Spinal cord (tissue), 10 donors: ENCODE measurements at places on chromosomes 7 and 10.

- DNase-seq: peak; percentile 64
Measured at GRCh38 chr10:50951365-50951764, 65.9 kb upstream of the A1CF start.

GRCh38 chr10:124040451-124041188, 52.8 kb downstream of the CHST15 start:
- DNase-seq: no peak

DNA sequence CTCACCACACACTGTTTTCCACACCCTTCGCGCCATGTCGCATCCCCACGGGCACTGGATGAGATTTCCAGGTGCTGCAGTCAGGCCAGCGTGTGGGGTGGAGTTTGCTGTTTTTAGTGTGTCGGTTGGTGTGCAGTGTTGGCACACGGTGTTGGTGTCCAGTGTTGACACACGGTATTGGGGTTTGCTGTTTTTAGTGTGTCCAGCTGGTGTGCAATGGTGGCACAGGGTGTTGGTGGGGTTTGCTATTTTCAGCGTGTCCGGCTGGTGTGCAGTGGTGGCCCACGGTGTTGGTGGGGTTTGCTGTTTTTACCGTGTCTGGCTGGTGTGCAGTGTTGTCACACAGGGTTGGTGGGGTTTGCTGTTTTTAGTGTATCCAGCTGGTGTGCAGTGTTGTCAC, 20.1 kb upstream of the PRKAR1B start:
- no peak for DNase-seq

DNA sequence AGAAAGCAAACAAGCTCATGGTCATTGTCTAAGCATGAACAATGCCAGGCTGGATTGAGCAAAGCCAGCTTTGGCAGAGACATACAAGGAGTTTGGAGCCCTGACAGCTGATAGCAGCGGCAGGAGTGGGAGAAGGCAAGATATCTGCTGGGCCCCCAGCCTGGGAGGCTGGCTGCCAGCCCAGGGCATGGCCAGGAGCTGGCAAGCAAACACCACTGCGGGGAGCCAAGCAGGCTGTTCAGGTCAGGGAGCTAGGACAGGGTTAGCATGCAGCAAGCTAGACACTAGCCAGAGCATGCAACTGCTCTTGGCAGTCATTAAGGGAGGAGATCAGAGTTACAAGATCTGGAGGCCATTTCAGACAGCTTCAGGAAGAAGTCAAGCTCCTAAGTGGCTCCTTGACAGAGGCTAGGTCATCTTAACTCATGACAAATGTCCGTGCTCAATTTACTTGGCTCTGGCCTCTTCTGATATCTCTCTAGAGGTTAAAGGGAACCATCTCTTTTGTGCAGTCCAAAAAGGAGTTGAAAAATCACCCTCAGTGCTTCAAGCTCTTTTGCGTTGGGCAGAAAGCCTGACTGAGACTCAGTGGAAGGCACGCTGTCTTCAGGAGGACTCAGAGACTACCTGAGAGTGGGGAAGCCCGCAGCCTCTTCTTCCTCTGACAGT, 436.8 kb upstream of the C7orf33 start:
- peak; percentile 57 for DNase-seq

GRCh38 chr10:38103756-38104155, 9.6 kb downstream of the ZNF37A start:
- DNase-seq: no peak

GRCh38 chr7:146768957-146769356, 652.4 kb downstream of the CNTNAP2 start:
- DNase-seq: no peak

DNA sequence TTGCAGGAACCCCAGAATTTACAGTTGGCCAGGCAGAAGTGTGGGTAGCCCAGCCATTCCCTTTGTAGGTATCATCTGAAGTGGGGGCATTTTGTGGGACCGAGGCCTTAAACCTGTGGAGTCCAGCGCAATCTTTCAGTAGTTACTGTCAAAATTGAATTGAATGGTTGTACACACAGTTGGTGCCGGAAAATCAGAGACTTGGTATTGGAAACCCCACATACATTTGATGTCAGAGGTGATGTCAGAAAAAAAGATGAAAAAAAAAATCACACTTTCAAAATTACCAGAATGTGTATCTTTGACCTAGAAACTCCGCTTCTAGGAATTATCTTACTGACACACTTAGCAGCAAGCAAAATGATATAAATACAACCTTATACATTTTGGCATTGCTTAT, 153.8 kb upstream of the PLXNA4 start:
- no peak for DNase-seq

DNA sequence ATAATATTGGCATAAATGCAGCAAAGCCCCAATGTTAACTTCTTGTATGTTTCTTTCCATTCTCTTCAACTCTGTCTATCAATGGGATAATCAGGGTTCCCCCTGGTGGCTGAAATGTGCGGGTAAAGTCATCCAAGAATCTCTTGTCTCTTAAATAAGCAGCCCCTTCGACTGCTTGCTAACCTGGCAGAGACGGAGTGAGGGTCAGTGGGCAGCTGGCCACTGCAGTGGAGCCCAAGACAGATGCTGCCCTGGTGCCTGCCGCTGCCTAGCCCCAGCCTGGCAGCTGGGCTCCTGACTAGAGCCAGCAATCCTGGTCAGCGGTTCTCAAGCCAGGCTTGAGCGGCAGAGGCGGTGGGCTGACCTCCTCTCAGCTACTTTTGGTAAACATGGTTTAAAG, 248.9 kb downstream of the COBL start:
- peak; percentile 89 for DNase-seq
